Right ventricle myocardium superior (tissue), 1 donor: ENCODE measurements at places on chromosomes 6 and 20.

- DNase-seq = no peak
These were observed 39.6 kb downstream of the JAG1 start for GRCh38 chr20:10634211-10634610.

GRCh38 chr6:73024598-73024997, 200.7 kb downstream of the KHDC1L start:
- DNase-seq = no peak

DNA sequence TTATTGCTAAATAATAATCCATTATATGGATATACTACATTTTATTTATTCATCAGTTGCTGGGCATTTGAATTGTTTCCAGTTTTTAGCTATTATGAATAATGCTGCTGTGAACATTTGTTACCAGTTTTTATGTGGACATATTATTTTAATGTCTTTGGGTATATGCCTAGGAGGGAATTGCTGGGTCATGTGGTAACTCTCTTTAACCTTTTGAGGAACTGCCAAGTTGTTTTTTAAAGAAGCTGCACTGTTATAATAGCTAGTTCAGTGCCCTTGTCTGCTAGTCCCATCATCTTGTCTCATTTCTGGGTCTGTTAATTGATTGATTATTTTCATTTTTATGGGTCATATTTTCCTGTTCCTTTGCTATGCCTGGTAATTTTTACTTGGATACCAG, 56.3 kb downstream of the FOXO3 start:
- no peak for DNase-seq

- DNase-seq = no peak
These were observed 11.5 kb upstream of the SCP2D1 start for GRCh38 chr20:18802012-18802634.

GRCh38 chr6:31821301-31822035, 6.1 kb upstream of the HSPA1B start:
- DNase-seq = peak; percentile 89

GRCh38 chr20:14986656-14987055, 649.2 kb upstream of the FLRT3 start:
- no peak for DNase-seq

GRCh38 chr6:28585335-28585734, 59.7 kb downstream of the GPX5 start:
- DNase-seq = no peak

- peak; percentile 75 for DNase-seq
These were observed 42.6 kb downstream of the TTI1 start for GRCh38 chr20:37990571-37991151.

DNA sequence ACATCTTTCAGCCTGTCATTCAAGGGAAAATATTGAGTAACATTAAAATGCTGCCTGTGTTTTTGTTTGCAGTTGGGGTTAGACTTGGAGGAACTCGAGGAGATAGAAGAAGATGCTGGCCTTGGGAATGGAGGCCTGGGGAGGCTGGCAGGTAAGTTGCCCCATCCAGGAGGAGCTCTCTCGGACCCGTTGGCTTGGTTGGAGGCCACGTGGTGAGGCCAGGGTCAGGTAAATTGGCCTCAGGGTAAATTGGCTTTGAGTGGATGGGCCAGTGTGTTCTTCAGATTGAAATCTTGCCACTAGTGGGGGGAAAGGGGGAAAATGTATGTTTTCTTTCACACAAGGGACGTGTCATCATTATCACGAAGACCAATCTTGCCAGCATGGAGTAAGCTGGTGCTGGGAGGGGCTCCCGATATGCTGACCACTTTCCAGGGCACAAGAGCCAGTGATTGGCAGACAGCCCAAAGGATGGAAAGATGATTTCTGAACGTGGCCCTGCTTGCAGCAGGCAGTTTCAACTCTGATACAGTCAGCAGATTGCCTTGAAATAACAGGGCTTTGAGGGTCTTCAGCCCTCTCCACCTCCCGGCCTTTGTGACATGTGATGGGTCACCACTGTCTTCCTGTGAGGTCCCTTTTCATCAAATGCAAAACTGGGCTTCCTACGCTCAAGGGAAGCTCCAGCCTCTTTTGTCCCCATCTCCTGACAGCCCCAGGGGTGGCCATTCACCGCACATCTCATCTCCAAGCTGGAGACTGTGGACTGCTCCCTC, 21.4 kb downstream of the PYGB start:
- peak; percentile 1 for DNase-seq

DNA sequence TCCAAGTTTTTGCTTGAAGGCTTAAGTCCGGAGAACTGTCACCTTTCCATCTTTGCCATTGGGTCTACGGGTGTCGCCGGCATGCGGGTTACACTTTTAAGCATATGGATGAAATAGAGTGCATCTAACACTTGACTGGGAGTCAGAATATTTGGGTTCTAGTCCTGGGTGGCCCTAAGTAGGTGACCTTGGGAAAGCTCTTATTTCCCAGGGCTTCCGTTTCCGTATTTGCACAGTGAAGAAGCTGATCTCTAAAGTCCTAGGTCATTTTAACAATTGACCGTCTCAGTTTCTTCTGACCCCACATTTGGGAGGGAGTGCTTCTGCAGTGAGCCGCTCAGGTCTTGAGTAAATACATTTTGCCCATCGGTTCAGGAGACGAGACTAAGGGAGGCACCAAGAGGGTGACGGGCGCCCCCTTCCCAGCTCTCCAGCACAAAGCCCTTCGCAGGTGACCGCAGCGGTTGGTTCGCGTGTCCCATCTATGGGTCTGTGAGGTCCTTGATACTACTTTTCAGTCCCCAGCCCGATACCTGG, 651 bp upstream of the BLTP3A start:
- peak; percentile 75 for DNase-seq

GRCh38 chr6:169398342-169399105, 144.9 kb upstream of the THBS2 start:
- DNase-seq = no peak

- no peak for DNase-seq
These were observed 165.1 kb downstream of the ARID1B start for GRCh38 chr6:156942266-156942665.

DNA sequence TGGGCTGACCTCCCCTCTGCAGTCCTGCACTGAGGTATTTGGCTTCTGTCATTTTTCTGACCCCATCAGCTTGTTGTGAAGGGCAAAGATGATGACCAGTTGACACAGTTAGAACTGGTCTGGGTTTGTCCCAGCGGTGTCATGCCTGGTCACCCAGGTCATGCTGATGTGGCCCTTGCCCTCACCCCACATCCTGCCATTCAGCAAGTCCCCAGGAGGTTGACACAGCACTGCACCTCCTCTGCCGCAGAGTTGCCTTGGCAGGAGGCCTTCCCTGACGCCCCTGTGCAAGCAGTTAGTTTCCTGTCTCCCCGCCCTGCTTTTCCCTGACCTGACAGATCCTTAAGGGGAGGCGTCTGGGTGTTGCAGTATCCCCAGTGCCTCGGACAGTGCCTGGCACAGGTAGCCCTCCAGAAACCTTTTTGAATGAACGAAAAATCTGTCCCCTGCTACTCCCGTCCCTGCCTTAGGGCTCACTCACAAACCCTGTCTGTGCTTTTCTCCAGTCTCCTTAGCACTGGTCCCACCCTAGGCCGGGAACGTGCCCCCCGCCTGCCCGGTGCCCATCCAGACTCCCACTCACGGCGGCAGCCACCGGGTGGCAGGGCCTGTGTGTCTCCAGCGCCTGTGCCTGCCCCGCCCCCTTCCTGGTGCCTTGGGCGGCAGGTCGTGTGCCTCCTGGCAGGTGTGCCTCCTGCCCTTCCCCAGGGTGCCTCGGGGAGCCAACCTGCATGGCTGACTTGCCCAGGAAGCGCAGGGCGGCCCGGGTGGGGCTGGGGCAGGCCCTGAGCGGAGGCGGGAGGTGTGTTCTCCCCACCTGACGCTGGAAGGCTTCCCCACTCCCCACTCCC, 146.3 kb upstream of the RNF24 start:
- no peak for DNase-seq

DNA sequence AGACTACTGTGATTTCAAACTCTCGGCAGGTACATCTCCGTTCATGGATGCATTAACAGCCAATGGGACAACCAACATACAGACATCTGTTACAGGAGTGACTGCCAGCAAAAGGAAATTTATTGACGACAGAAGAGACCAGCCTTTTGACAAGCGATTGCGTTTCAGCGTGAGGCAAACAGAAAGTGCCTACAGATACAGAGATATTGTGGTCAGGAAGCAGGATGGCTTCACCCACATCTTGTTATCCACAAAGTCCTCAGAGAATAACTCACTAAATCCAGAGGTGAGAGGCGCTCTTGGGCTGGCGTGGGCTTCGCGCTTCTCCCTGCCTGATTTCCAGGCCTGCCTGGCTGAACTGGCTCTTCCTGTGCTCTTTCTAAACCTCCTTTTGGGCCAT, 68.4 kb downstream of the RPP40 start:
- no peak for DNase-seq

DNA sequence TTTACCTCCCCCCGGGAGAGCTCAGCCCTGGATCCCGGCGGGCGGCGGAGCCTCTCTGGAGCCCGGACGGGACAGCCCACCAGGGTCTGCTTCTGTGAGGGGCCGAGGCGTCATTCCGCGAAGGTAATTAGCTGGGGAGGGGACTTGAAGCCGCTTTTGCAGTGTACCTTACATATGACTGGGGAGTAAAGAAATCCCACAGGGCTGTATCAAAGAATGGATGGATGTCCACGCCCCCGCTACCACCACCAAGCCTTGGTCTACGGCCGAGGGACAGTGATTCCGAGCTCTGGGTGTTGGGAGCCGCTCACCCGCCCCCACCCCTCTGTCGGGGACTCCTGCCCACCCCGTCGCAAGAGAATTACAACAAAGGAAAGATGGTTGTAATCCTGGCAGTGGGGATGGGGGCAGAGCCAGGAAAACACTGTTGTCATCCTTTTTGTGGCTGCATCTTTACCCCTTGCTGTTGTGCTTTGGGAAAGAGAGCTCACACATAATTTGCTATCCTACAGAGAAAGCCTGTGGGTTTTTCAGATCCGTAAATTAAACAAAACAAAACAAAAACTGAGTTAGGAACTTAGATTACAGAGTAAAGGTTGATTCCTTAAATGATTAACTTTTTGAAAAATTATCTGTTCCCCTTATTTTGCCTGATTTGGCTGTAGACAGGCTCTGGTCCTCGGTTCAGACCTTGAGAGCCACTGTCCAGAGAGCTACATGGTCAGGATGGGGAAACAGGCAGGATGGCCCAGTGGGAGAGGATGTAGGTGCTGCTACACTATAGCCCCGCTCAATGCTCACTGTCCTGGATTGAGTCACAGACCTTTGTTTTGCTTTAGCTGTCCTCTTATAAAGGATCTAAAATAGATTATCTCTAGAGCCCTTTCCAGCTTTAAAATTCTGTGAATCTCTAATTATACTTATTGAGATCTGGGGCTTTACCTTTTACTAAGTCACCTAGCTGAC, 997 bp upstream of the FBXO30 start:
- peak; percentile 42 for DNase-seq

DNA sequence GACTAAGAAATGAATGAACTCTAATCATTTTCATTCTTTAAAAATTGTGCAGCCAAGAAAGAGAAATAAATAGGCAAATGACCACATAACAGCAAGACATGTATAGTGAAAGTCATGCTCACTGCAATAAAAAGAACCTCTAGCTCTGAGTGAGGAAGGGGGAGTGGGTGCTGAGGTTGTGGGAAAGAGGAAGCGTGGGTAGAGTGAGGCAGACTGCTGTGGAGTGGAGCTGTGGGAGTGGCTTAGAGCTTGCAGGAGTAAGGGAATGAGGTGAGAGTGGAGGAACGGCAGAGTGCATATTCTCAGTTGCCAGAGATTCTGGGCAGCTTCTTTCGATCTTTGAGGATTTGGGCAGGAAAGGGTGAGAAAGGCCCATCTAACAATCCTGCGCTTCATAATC, 10.4 kb downstream of the DEFB129 start:
- DNase-seq = no peak

- no peak for DNase-seq
These were observed 245.4 kb upstream of the ASCC3 start for GRCh38 chr6:101126501-101126900.
